ENCODE measurements at places on chromosomes 13 and 19.
A peak's percentile ranks its signal among the peaks of the same experiment; 100 is the strongest.

- DNase-seq, result no peak
Measured at GRCh38 chr13:100662468-100663211, 12.0 kb downstream of the TMTC4 start.

- DNase-seq, result no peak
Measured at GRCh38 chr13:68275758-68276157, 1045.6 kb upstream of the PCDH9 start.

DNA sequence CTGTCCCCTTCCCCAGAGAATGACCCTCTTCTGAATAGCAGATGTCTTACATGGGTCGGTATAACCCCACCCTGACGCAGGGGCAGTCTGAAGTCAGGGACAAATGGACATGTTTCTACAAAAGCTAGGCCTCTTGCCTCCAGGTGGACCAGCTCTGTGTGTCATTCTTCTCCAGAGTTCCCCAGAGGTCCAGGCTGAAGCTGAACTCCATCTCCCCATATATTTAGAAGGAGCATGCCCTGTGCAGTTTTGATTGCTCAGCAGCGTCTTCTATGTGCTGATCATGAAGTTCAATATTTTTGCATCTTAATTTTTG, 8.8 kb upstream of the NALCN start:
- no peak for DNase-seq

GRCh38 chr19:48900477-48901406, 630 bp downstream of the NUCB1 start:
- DNase-seq, result no peak

- no peak for DNase-seq
Measured at GRCh38 chr13:101398191-101398590, 18.1 kb downstream of the NALCN start.

DNA sequence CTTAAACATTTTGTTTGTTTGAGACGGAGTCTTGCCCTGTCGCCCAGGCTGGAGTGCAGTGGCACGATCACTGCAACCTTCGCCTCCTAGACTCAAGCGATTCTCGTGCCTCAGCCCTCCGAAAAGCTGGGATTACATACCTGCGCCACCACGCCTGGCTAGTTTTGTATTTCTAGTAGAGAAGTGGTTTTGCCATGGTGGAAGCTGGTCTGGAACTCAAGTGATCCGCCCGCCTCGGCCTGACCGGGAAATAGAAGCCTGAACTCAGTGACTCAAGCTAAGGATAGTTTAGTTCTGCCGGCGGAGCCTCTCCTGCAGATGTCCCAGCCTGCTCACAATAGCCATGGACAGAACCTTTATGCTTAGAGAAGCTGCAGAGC, 53.0 kb upstream of the ZNF254 start:
- no peak for DNase-seq

- peak; percentile 2 for DNase-seq
Measured at GRCh38 chr13:79749984-79750551, 269.1 kb downstream of the NDFIP2 start.

- DNase-seq, result no peak
Measured at GRCh38 chr13:30690282-30691188, 44.8 kb upstream of the ALOX5AP start.
